ENCODE measurements at places on chromosomes 6 and 20. TPM values are rescaled to one million over a fixed set of nuclear protein-coding genes. Genes with fewer than 3 reads are reported as not detected.

The LPA gene
- not detected for total RNA-seq

GRCh38 chr6:105482227-105482844, 79.5 kb upstream of the PREP start:
- no peak for DNase-seq

The SRMS gene
- total RNA-seq = not detected

DNA sequence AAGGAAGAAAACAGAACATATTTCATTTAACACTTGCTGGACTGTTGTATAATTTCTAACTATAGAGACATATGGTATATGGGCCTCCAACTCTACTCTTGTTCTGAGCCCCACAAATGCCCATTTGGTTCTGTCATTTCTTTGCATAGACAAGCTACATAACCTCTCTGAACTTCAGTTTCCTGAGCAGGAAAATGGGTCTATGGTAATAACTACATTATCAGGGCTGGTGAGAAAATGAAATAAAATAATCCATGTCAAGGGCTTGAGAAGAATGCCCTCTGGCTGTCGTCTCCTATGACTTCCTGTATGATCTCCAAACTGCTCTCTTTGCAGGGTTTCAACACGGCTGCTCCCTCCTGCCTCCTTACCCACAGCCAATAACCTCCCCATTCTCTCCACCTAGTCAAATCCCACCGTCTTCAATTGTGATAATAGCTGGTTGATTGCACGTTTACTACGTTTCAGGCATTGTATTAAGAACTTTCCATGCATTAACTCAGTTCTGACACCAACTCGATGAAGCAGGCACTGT, 12.0 kb downstream of the ZCCHC3 start:
- DNase-seq = no peak

DNA sequence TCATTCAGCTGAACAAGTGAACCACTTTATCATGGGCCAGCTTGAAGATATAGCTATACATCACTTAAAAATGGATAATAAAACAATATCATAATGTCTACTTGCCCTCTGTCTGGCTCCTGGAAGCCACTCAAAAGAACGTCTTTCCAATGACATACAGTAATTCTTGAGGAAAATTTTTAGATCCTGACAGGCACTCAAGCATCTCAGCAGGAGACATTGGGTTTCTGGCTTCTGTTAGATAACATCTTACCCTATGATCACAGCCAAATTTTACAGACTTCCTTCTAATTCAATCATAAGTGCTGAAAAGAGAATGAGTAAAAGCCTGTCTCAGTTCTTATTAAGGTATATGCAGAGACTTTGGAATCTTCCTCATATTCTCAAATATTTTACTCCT, 330 bp downstream of the CGA start:
- DNase-seq = no peak

- DNase-seq = no peak
Measured at GRCh38 chr6:22112461-22112860, 184.4 kb downstream of the PRL start.

Data from cardiac septum (tissue), 1 donor.